Kidney glomerular epithelial cell (primary cell): ENCODE measurements at places on chromosomes 1 and 21.

DNA sequence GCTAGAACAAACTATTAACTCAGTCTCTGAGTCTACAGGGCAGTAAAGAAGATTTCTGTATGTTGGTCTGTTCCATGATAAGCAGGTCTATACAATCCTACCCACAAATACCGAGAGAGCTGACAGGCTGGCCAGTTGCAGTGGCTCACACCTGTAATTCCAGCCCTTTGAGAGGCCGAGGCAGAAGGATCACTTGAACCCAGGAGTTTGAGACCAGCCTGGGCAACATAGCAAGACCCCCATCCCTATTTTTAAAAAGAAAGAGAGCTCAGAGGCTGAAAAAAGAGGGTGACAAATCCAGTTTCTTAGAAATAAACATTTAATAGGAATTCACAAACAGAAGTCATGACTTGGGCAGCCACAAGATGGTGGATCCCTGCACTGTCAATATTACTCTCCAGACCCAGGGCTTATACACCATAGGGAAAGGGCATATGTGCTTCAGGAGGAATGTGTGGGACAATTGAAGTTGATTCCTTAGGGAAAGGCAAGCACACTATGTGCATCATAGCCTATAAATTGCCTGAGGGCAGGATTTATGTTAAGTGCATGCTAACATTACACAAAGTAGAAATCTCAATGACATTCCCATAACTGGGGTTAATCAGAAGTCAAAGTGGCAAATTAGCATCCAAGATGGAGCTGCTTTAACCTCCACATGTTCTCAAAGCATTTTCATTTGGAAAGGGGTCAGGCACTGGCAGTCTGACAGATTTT lies 66.8 kb downstream of the SLC16A1 start:
- DNase-seq = no peak

- DNase-seq = no peak
These were observed 5.0 kb downstream of the GAS5 start for GRCh38 chr1:173862769-173863223.

DNA sequence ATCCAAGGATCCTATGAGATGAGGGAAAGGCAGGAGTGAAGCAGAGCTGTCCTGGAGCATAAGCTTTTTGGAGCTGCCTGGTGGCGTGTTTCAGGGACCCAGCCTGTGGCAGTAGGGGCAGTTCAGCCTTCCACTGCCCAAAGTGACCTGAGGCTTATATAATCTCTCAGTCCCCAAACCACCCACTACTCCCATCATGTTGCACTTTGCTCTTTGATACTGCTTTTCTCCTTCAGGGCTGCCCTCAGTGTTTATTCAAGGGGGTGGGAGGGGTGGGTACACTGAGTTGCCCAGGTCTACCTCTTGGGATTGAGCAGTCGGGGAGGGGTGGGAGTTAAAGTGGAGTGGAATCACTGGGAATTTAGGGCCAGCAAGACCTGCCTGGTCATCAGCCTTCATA lies 9.3 kb downstream of the HCN3 start:
- DNase-seq = no peak

- no peak for DNase-seq
These were observed 26.1 kb downstream of the MTR start for GRCh38 chr1:236821091-236821627.

- DNase-seq = peak; percentile 85
These were observed 29.1 kb upstream of the C21orf91 start for GRCh38 chr21:17848228-17848627.

- no peak for DNase-seq
These were observed 766 bp downstream of the CNIH3 start for GRCh38 chr1:224616756-224617409.

DNA sequence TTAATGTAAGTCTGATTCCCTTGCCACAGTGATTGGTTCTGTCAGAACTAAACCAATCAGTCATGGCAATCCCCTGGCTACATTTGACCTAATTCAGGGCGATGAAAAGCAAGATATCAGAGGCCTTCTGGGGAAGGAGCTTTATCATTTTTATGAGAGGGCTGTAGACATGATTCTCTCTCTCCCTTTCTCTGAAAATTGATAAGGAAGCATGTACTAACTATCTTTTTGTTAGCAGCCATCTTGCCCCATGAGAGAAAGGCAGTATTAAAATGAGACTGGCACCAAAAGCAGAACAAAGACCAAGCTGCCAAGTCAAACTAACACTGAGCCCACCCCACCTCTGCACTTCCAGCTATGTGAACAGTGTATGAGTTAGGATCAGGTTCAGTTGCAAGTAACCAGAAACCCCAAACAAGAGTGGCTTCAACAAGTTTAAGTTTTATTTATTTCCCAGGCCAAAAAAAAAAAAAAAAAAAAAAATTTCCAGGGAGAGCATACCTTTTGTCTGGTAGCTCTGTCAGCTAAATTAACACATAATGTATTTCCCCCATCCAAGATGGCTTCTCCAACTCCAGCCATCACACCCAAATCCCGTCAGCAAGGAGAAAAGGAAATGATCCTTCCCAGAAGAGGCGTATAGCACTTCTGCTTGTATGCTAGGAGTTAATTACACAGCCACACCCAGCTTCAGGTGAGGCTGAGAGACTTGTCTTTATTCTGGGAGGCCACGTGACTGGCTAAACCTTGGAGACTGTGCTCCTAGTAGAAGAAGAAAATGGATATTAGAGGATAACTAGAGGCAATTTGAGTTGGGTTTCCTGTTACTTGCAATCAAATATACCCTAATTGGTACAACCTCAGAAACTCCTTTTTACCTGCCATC lies 105.8 kb upstream of the RALGPS2 start:
- no peak for DNase-seq

DNA sequence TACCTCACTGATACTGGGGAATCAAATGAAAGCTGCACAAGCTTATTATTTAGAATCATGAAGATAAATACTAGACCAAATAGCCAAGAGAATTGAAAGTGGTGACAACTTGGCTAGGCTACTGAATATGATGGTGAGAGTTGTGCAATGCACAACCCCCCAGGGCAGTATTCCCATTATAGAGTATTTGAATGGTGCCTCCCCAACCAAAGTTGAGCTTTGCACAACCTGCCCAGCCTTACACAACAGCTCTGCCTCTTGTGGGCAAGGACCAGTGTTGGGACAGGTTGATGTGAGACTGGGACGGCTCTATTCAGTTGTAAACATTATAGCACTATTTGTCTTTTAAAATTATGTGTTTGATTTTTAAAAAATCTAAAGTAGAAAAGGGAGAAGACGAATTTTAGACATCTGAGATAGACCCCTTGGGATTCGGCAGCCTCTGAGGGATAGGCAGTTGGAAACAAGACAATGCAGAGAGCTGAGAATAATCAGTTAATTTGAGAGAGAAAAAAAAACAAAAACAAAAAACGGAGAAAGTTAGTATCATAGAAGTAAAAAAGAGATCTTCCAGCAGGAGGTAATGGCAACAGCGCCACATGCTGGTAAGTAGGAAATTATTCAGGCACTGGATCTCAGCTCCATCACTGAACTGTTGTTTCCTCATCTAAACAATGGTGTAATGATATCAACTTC lies 91.0 kb upstream of the KCNA3 start:
- DNase-seq = peak; percentile 37

DNA sequence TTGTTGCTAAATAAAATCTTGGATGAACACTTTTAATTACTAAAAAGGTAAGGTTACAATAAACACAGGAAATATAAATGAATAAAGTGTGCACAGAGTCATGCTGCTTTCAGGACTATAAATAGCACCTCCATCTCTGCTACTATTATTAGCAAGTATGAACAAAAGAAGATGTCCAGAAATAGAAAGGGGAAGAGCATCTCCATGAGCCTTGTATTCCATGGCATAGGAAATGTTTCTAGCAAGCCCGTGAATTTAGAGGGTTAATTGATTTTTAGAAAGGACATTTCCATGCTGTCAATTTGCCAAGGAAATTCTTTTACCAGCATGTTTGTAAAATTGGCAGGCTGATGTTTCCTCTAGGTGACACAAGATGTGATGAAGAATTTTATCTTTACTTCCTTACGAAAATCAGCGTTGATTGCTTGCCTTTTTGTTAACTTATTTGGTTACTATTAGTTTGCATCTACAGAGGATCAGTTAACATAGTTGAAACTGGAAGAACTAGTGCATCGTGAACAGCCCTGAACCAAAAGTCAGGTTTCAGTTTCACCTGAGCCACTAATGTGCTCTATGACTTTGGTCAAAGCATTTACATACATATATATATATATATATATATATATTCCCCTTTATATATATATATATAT lies 45.3 kb downstream of the NR5A2 start:
- no peak for DNase-seq

DNA sequence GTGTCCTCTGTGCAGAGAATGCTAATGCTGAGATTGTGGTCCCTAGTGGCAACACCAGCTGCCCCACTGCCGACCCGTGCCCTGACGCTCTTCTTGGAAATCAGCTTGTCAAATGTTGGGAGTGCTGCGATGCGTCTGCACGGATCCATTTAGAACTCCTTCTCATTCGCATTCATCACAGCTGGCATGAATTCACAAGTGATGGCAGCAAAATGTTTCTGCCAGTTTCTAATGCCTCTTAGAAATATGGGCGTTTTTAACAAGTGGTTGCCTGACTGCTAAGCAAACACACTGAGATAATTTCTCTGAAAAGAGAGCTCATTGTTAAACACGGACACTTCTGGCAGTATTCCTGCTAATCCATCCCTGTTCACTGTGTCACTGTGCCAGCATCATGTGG lies 131.9 kb upstream of the KCNJ6 start:
- no peak for DNase-seq

DNA sequence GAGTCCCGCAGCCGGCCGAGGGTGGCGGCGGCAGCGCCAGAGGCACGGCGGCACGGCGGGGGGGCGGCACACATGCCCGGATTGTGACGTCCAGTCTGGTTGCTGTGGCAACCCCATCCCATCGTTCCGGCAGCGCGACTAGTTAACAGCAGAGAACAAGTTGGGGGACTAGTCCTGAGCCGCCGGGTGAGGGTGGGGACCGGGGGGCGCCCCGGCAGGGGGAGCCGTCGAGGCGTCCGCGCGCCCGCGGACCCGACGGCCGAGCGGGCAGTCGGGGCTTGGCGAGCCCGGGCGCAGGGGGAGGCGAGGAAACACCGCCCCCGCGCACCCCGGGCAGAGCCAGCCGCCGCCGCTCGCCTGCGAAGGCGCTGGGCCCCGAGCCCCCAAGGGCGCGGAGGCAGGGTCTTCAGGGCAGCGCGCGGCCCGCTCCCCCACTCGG lies at the start of gene CHD5:
Gene CHD5 (minus strand): TSS at position 54 of the 439 bp plus-strand sequence. CDS start 298 bp downstream, outside the sequence.
- no peak for DNase-seq

GRCh38 chr1:94117259-94117851 lies 3.6 kb downstream of the ABCA4 start:
- DNase-seq = no peak

- peak; percentile 82 for DNase-seq
These were observed 2.5 kb downstream of the MFSD2A start for GRCh38 chr1:39957299-39958015.

- DNase-seq = no peak
These were observed 134.4 kb downstream of the SDCCAG8 start for GRCh38 chr1:243390162-243390791.

DNA sequence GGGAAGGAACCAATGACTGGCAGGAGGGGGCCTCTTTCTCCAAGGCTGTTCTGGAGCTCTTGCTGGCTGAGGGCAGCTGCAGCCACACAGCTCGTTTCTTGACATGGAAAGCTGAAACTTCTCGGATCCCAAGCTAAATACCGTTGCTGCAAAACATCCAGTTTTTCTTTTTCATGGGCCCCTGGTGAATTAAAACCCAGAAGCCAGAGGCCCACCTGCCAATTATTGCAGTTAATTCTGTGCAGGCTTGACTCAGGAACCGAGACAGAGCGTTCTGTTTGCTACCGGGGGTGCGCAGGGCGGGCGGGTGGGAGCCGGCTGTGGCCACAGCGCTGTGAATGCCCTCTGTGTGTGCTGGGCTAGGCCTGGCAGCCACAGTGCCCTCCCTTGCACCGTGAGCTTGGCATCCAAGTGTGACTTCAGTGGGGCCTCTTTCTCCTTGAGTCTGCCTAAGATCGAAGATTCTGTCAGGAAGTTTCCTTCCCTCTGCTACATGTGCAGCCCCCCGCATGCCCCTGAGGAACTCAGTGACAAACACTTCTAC lies 19.9 kb upstream of the KCNE2 start:
- no peak for DNase-seq
